ENCODE measurements at places on chromosomes 7 and 10.

DNA sequence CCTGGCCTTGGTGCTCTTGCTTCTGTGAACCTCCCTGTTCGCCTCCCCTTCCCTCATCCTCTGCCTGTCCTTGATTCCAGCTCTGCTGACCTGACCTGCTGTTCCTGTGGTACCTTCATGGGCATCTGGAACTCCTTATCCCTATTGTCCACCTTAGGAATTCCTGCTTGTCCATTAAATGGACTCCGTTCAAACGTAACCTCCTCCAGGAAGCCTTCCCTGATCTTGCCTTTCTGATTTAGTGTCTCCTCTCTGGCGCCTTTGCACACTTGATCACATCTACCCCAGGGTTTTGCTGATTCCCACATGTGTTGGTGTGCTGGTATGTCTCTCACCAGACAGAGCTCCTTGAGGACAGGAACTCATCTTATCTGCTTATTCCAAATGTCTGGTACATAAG, 20.9 kb downstream of the TSPAN15 start:
- DNase-seq = no peak

GRCh38 chr7:80900583-80901576, 18.0 kb downstream of the SEMA3C start:
- no peak for DNase-seq

- DNase-seq = no peak
Measured at GRCh38 chr10:72252972-72253371, 20.8 kb upstream of the DDIT4 start.

- no peak for DNase-seq
Measured at GRCh38 chr10:36778651-36779050, 346.7 kb upstream of the ANKRD30A start.

GRCh38 chr7:87797798-87798403, 78.3 kb downstream of the SLC25A40 start:
- DNase-seq = no peak

GRCh38 chr7:87113077-87113476, 39.2 kb upstream of the DMTF1 start:
- DNase-seq = no peak

GRCh38 chr7:1844951-1845390, 174.9 kb downstream of the ELFN1 start:
- DNase-seq = no peak

DNA sequence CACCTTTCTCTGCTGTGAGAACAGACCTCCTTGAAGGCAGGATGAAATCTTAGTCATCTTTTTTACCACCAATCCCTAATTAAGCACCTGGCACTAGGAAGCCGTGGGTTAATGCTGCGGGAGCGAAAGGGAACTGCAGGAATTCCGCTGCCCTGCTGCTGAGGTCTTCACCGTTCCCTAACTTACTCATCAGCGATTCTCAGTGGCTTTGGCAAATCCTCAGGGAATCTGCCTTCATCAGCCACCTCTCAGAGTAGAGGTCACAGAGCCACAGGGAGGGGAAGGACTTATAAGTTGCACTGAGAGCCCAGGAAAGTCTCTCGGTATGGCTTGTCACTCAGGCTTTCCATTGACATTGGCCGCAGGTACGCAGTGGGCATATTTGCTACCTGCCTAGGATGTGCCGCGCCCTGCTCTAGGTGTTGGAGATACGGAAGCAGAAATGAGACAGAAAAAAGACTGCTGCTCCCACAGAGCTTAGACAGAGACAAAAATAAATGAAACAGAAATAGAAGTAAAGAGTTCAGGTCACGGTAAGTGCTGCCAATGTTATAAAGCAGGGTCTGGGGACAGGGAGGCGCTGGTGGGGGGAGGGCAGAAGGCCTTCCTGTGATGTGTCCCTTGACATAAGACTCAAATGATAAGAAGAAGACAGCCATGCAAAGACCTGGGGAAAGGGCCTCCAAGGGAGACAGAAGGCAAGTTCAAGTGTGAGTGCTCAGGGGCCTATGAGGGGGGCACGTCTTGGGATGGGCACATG, 72.6 kb upstream of the OPALIN start:
- no peak for DNase-seq

DNA sequence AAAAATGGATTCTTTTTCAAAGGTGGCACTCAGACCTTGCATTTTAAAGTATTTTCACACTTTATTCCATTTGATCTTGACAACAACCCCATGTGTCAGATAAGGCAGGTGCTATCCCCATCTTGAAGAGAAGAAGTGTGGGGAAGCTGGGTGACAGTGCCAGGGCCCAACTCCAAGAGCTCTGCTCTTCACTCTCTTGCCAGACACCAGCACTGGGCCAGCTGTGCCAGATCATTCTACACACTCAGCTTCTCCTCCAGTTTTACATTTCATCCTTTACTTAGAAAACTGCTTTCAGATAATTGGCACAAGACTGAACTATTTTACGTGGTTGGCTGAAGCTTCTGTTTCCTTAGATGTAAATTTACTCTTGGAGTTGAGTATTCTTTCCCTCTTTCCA, 64.4 kb downstream of the ENO4 start:
- DNase-seq = no peak

DNA sequence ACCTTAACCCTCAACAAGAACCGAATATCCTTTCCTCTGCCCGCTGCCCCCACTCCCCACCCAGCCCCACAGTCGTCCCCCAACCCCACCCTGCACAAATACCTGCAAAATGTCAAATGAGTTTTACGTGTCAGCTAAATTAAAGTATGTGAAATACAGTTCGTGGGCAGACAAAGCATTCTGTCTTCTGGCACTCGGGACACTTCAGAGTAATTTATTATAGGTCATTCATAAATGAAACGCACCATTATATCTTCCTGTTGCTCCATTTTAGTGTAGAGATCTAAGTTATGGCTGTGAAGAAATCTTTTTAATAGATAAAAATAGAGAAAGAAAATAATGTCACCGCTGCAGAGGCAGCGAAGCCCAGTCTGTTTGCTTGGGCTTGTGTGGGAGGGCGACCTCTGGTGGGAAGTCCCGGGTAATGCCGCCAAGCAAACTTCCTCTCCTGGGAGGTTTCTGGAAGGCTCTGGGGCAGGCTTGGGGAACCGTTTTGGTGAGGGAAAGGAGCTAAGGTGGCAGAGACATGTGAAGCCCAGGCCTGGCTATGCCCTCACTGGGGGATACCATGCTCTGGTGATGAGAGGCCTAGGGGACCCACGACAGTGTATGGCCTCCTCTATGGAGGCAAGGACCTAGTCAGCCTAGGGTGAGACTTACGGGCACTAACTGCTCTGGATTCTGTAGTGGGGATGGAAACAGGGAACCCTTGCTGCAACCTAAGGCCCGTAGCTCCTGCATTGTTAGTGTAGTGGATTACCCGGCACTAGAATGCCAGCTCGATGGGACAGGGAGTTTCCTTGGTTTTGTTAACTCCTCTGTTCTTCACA, 604.9 kb downstream of the LRMDA start:
- DNase-seq = no peak
